ENCODE measurements at places on chromosomes 13 and 19.

DNA sequence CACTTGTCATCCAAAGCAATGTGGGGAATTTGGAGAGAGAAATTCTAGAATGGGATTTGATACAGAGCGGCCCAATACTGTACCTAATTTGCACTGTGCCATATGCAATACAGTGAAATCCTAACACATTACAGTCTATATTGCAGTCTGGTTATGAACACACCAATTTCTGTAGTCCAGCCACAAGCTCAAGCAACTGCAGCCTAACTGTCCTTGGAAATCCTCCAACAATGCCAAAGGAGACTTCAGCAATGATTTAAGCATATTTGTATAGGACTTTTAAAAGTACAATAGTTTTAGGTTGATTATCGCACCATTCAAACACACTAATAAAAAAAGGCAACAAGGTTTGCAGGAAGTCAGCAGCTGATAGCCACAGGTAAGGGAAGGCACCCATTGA, 17.3 kb downstream of the DIAPH3 start:
- no peak for DNase-seq

GRCh38 chr13:103757361-103757760, 691.1 kb upstream of the SLC10A2 start:
- no peak for DNase-seq

DNA sequence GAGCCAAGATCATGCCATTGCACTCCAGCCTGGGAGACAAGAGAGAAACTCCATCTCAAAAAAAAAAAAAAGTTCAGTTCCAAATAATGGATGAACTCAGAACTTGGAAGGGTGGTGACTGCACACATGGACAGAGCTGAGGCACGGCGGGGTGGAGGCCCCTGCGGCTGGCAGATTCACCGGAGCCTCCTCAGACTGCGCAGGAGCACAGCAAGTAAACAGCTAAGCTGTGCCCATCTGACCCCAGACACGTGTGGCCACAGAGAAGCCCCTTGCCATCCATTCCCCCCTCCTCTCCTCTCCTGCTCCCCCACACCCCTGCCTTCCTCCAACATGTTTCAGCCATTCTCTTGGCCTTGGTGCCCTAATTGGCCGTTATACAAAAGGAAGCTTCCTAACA, 15.6 kb upstream of the PROZ start:
- DNase-seq = no peak

GRCh38 chr19:20334760-20335159, 167.7 kb downstream of the ZNF486 start:
- no peak for DNase-seq

- no peak for DNase-seq
These were observed 45.0 kb downstream of the KCTD15 start for GRCh38 chr19:33841685-33842084.

- no peak for DNase-seq
These were observed 20.6 kb downstream of the BRSK1 start for GRCh38 chr19:55304279-55304978.

DNA sequence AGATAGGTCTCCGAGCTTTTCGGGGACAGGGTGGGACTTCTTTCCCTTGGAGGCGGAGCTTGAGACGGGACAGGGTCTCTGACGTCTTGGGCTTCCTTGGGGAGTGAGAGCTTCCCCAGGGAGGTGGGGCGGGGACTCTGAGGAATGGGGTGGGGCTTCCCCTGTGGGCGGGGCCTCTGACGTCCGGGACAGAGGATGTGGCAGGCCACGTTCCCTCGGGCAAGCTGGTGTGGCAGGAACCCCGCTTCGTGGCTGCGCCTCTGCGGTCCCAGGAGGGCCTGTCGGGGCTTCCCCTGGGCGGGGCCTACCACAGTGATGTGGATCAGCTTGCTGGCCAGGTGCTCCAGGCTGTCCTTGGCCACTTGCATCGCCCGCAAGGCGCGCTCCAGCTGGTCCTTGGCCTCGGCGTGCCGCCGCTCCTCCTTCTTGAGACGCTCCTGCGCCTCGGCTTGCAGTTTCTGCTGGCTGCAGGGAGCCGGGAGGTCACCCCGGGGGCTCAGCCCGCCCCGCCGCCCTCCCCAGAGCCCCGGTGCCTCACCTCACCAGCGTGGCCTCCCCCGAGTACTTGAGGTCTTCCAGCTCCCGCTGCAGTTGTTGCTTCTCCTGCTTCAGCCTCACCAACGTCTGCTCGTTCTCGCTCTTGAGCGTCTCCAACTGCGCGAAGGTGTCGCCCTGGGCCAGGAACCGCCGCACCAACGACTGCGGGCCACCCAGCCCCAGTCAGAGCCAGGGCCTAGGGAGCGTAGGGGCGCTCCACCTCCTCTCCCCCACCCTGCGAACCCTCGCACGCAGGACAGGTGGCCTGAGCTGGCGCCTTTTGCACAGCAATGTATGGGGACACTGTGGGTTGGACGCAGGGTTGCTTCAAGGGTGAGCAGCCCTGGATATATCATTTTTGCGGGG, 3.3 kb upstream of the RGL3 start:
- no peak for DNase-seq

- no peak for DNase-seq
These were observed 9.5 kb downstream of the STK11 start for GRCh38 chr19:1214862-1215731.

DNA sequence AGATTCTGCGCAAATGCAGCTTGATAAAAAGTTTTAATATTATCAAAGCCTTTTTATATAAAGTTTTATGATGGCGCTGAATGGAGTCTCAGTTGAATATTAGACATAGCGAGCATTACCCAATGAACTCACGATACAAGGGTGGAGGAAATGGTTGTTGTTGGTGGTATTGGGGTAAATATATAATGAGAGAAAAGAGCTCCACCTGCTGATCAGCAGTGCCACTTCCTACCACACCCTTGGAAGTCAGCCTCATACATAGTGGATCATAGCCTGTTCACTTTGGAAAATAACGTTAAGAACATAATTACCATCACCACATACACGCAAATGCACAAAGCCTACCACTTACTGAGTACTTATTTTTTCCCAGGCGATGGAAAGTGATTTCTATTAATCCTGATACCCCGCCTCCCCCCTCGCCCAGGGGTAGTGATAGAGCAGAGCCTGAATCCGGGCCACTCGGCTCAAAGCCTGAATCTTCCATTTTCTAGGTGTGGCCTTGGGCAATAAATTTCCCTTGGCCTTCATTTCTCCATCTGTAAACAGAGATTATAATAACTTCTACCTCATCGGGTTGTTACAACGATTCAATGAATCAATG, 358.3 kb downstream of the KLF5 start:
- DNase-seq = no peak
